Activated CD4-positive, CD25-positive, alpha-beta regulatory T cell treated with anti-CD3 and anti-CD28 coated beads, Interleukin-2, amount 50 U/mL, for 16 hours (primary cell): ENCODE measurements at places on chromosomes 5 and 9.

DNA sequence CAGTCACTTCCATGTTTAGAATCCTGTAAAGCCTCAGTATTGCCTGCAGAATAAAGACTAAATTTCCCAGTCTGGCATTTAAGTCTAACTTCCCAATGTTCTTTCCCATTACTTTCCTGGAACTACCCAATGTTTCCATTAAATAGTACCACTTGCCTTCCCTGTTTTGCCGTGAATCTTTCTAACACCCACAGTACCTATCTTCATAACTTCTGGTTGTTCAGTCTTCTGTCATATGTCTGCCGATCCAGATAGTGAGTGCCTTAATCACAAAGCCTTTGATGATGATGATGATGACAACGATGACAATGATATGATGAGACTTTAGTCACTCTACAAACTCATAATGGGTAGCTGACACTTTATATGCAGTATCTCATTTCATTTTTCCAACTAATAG lies 6.6 kb upstream of the HEMGN start:
- no peak for DNase-seq

- DNase-seq = no peak
Observed at GRCh38 chr5:77748160-77748559, 28.0 kb downstream of the TBCA start.

DNA sequence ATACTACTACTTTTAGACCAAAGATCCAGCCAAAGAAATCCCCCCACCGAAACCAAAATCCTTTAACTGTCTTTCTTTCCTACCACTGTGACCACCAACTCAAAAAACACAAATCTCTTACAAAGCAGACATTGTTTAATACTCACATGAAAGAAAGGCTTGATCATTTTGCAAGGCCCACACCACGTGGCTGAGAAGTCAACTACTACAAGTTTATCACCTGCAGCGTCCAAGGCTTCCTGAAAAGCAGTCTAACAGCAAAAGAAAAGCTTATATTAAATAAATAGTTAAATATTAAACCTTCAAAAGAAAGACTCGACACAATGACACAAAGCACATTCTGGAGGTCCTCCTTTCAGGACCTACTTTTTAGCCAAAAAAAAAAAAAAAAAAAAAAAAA lies 5.1 kb downstream of the TXN start:
- no peak for DNase-seq

GRCh38 chr9:137602661-137603060 lies 2.8 kb upstream of the ARRDC1 start:
- no peak for DNase-seq

GRCh38 chr9:128732576-128732975 lies 8.6 kb upstream of the ZDHHC12 start:
- no peak for DNase-seq

DNA sequence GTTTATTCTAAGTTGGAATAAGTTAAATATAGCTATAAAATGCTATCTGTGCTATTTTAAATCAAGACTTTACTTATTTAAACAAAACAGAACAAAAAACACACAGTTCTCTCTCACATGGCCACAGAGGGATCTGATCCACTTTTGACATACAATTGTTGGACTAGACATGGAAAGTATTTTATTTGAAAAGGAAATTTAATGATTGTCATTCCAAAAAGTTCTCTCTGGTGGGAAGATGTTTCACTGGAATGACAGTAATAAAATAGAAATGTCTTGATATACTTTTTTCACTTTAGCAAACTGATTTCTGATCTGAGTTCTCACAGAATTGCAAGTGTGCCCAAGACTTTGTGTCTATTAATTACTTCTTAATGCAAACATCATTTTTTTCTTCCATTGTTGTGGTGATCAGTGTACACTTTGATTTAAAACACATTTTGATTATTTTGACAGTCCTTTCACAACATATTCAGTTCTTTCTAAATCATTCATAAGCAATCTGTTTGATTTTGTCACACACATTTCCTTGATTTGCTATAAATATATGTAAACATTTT lies 30.1 kb upstream of the MINAR2 start:
- DNase-seq = no peak

- DNase-seq = no peak
Observed at GRCh38 chr5:160469156-160470144, 47.8 kb downstream of the PTTG1 start.

- DNase-seq = no peak
Observed at GRCh38 chr5:154442801-154443200, 3.0 kb upstream of the SAP30L start.

DNA sequence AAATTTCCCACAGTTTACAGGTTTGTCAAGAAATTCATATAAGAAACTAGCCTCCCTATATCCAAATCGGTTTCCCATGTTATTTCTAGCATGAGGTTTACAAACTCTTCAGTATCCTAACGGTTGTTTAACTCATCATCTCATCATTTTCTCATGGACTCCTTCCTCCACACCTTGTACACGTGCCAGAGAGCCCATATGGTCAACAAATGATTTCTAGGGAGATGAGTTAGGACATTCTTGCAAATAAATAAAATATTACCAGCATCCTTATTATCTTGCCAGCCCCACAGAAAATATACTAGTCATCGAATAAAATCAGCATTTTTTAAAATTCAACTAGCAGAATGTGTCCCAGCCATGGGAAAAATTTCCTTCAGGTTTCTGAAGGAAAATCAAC lies 285.2 kb downstream of the EBF1 start:
- DNase-seq = no peak

DNA sequence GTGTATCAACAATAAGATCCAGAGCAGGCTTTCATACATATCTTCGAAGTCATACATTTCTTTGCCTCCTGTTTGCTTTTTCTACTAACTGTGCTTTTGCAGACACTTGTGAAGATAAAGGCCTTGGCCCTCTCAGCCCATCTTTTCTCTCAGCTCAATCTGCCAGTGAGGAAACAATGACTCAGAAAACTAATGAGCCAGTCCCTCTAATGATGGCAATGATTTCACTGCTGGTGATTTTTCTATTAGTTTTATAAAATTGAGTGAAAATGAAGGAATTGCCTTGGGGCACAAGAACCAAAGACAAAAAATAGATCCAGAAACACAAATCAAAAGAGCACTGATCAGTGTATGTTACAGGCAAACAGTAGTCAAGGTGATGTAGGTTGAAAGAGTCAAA lies 167.7 kb upstream of the PPP2R2B start:
- DNase-seq = no peak

DNA sequence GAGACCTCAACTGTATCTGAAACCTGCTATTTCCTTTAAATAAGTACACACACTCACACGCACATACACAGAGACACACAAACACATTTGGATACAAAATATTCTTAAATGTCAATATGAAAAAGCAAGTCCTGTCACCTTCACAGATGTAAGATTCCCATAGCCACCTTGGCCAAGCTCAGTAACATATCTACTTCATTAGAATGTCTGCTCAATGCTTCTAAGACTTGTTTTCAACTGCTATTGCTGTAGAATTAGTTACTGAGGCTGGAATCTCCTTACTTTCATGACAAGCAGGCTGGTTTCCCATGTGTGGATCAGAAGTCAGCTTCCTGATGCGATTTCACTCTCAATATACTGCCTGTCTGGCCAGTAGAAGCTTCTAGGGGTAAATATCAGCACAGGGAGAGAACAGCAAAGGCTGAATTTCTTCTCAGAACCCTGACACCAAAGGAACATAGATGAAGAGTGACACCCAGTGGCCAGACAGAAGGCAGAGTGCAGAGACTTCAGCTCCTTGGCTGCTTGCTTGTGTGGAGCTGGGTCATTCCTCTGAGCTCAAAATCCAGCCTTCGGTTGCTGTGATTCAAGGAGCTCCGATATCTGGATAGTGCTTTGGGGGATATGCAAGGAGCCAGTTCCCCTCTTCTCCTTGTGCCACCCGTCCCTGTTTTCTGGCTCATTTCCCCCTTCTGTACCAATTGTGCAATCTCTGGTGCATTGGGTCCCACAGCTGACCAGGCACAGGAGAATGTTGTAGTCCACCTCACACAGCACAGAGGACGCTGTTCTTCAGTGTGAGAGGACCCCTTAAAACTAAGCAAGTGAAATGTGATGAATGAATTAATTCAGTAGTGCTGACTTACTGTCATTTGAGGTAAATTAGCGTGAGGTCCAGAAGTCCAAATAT lies 26.6 kb upstream of the ABLIM3 start:
- DNase-seq = peak; percentile 2

DNA sequence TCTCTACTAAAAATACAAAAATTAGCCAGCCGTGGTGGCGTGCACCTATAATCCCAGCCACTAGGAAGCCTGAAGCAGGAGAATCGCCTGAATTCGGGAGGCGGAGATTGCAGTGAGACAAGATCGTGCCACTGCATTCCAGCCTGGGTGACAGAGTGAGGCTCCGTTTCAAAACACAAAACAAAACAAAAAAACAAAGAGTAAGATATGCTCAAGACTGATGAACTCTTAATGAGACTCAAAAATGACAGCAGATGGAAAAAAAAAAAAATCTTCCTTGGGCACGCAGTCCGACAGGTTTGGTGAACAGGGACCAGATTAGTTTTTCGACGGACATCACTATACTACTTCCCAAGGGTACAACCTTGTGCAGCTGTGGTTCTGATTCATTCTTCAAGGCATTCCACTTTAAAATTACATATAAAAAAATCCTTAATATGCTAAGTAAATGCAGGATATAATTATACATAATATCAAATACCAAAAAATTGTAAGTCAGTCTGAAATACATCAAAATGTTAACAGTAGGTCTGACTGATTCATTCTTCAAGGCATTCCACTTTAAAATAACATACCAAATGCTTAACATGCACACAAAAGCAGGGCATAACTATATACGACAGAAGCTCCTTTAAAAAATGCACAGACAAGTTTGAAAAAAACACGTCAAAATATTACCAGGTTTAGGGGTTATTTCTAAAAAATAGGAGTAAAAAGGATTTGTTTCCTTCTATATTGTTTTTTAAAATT lies 12.3 kb downstream of the PSIP1 start:
- DNase-seq = no peak

GRCh38 chr5:79518718-79519117 lies 4.8 kb upstream of the HOMER1 start:
- DNase-seq = no peak

GRCh38 chr9:97507428-97507984 lies 6.0 kb downstream of the TMOD1 start:
- no peak for DNase-seq

- DNase-seq = no peak
Observed at GRCh38 chr5:178416919-178417318, 173.3 kb downstream of the COL23A1 start.

DNA sequence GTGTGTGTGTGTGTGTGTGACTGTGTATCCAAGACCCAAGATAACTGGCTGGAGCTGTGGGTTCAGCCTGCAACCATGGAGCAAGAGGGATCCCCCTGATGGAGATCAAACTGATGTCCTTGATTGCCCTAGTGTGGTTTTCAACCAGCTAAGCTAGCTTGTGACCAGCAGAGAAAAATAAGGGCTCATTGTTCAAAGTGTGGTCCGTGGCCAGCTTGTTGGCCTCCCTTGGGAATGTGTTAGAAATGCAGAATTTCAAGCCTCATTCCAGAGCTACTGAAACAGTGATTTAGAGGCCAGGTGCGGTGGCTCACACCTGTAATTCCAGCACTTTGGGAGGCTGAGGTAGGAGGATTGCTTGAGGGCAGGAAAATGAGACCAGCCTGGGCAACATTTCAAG lies 79.9 kb downstream of the ACER2 start:
- no peak for DNase-seq

DNA sequence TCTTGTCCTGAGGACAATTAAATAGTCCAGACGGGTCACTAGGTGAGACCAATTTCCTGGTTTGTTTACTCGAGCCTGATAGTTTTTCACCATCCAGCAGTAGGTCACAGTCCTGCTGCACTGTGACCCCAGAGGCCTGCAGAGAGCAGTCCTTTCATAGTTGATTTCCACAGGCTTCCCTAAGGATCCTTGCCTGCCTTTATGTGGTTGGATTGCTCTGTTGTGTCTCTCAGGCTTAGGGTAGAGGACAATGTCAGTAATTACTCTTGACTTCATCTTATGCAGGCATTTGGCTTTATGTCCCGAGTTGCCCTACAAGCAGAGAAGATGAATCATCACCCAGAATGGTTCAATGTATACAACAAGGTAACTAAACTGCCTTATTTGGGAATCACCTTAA lies 9.0 kb upstream of the CATSPER3 start:
- no peak for DNase-seq

DNA sequence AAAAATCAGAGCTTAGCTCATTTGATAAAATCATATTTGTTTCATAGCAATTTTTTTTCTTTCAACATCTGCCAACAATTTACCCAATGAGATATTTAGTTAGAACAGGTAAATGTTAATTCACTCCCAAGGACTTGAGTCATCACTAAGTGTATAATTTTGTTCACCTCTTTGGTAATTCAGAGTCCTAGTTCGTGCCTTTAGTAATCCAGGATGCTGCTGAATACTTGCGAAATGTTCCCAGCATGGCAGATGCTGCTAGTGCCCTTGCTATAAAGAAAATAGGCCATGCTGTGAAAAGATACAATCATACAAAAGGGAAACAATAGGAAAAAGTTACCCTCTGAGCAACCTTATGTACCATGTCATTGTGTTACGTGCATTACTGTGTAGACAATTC lies 210.5 kb downstream of the CSNK1G3 start:
- no peak for DNase-seq

DNA sequence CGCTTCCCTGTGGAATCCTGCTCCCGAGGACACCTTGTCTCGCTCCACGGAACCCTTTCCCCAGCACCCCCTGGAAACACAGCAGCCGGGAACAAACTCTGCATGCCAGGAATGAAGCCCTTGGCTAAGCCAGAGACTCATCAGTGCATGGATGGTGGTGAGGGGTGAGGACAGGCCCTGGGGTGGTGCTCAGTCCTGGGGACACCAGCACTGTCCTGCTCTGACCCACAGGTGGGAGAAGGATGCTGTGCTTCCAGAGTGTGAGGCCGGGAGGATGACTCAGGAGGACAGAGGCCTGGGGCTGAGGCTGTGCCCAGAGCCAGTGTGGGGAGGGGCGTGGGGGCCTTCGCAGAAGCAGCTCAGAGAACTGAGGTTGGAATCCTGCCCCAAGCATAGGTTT lies 11.2 kb upstream of the EGR1 start:
- no peak for DNase-seq

GRCh38 chr9:131880833-131881583 lies 141.1 kb upstream of the RAPGEF1 start:
- DNase-seq = no peak

DNA sequence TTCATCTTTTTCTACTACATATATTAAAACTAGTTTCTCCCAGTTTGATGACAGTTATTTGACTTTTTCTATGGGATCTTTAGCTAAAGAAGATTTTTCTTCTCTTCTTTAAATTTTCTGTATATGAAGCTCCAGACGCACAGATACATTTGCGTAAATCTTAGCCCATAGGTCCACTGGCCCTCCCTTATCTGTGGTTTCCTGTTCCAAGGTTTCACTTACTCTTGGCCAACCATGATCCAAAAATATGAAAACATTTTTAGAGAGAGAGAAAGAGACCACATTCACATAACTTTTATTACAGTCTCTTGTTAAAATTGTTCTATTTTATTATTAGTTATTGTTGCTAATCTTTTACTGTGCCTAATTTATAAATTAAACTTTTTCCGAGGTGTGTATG lies 270.2 kb upstream of the DAPK1 start:
- DNase-seq = no peak

GRCh38 chr9:97437051-97437600 lies 25.2 kb downstream of the TDRD7 start:
- no peak for DNase-seq

- DNase-seq = no peak
Observed at GRCh38 chr5:179553875-179554274, 3.5 kb downstream of the RUFY1 start.

GRCh38 chr9:70390933-70391341 lies 23.5 kb downstream of the KLF9 start:
- DNase-seq = no peak
